ENCODE measurements at places on chromosomes 4 and X. TPM values are rescaled to one million over a fixed set of nuclear protein-coding genes. Genes with fewer than 3 reads are reported as not detected.

CISD2 gene
- 26.5 TPM for total RNA-seq

AMELX gene
- not detected for total RNA-seq

ADH7 gene
- not detected for total RNA-seq

F8A1 gene
- total RNA-seq = 19.8 TPM

PWWP3B gene
- total RNA-seq = not detected

LRP2BP gene
- total RNA-seq = 0.32 TPM

FAM47A gene
- total RNA-seq = not detected

NPY2R gene
- total RNA-seq = not detected

PRR27 gene
- not detected for total RNA-seq

IL9R gene
- total RNA-seq = not detected

VCX3B gene
- not detected for total RNA-seq

KLF8 gene
- total RNA-seq = 1.0 TPM

ALB gene
- not detected for total RNA-seq

VEGFC gene
- total RNA-seq = 47.1 TPM

KCND1 gene
- total RNA-seq = 1.3 TPM

SYTL5 gene
- not detected for total RNA-seq

ANKRD50 gene
- total RNA-seq = 68.9 TPM

BST1 gene
- total RNA-seq = 6.6 TPM

ERAS gene
- not detected for total RNA-seq

ADAMTS3 gene
- 1.5 TPM for total RNA-seq

SLC39A8 gene
- 6.7 TPM for total RNA-seq

SSX2B gene
- not detected for total RNA-seq

Measured in endothelial cell of umbilical vein (primary cell).